Neural crest cell (in vitro differentiated cells): ENCODE measurements at places on chromosomes 2 and 18.

DNA sequence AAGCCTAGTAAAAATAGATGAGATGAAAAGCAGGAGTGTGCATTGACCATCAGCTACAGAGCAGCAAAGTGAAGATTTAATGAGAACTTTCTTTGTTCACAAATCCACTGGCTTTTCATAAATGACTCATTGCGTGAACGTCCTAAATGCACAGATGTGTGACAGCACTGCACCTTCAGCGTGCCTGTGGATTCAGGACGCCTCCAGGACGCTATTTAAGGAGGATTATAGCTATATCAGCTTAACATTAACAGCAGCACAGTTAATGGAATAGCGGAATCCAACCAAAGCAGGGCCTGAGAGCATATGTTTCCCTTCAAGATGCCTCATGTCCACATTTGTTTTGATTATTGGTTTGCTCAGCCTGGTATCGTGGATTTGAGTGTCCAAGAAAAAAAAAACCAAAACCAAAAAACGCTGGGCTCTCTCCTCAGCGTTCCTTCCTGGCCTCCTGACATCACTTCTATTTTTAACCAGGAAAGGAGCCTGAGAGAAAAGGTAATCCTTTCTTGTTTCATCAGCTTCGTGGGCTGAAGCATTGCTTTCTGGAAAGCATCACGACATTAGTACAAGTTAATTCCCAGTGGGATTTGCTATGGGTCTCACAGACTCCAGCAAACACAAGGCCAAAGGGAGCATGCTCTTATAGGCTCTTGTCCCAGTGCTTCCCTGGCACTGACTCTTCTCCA is 447.0 kb upstream of the SMIM21 start:
- no peak for DNase-seq

DNA sequence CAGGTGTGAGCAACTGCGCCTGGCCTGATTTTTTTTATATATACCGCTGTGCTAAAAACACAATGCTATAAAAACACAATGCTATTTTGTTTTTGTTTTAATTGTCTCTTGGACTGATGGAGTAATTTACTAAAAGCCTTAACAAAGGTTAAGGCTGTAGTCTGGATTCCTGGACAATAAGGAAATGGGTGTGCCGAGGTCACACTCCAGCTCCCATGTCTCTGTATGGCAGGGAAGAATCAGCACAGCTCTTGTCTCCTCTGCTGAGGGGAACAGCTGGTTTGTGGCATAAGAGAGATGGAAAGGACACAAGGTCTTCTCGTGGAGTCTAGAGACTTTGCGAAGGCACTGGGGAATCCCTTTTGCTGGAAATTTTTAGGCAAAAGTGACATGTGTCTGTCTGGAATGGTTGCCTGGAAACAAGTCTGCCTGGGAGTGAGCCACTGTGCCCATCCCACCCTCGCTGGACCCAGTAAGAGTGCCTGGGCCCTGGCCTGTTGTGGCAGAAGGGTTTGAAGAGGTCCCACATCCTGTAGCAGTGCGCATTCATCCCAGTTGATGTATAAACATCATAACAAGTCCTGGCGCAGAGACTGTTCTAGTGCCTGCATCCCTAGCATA is 73.1 kb downstream of the MAPK4 start:
- no peak for DNase-seq

DNA sequence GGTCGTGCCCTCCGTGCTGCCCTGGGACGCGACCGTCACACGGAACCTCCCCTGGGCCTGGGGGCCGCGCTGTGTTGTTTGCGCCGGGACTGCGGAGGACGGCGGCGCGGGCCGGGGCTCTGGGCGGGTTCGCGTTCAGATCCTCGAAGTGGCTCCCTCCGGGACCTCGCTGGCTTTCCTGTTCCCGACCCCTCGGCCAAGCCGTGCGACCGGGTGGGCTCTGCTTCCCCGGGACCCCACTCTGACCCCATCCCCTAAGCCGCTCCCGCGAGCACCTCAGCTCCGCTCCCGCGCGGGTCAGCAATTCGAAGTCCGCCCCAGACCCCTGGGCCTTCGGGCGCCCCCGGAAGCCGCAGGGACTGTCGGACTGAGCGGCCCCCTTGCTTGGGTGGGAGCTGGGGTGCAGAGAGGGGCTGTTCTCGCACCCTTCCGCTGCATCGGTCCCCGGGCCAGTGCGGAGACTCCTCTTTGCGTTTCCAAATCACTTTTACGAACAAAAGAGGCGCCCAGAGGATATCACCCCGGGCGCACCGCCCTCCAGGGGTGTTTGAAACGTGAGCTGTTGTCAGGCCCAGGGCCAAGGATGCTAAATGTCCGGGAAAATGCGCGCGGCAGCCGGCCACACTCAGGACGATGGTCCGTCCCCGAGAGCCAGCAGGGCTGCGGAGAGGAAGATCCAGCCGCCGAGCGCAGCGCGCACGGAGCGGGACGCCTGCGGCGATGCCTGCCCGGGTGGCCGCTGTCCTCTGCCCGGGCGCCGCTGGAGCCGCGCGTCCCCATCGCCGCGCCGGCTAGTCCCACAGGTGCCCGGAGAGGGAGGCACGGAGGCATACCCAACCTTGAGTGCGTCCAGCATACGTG is 73.5 kb downstream of the ZCCHC2 start:
- DNase-seq: peak; percentile 44

- no peak for DNase-seq
These were observed 69.9 kb upstream of the KLF7 start for GRCh38 chr2:207235621-207236020.

DNA sequence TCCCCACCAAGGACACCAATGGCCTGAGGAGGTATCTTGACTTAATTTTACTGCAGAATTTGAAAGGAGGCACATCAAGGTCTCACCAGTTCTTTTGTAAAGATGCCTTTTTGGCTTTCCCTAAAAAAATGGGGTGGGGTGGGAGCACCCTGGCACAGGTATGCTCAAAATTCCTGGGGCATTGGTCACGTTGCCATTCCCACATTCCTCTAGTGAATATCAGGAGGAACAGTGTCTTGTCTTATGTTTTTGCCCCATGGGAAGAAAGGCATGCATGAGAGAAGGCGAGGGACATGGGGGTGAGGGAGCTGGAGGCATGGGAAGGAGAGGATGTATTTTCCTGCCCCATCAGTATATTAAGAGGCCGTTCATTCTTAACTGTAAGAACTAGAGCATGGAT is 275.3 kb downstream of the CMPK2 start:
- DNase-seq: no peak

DNA sequence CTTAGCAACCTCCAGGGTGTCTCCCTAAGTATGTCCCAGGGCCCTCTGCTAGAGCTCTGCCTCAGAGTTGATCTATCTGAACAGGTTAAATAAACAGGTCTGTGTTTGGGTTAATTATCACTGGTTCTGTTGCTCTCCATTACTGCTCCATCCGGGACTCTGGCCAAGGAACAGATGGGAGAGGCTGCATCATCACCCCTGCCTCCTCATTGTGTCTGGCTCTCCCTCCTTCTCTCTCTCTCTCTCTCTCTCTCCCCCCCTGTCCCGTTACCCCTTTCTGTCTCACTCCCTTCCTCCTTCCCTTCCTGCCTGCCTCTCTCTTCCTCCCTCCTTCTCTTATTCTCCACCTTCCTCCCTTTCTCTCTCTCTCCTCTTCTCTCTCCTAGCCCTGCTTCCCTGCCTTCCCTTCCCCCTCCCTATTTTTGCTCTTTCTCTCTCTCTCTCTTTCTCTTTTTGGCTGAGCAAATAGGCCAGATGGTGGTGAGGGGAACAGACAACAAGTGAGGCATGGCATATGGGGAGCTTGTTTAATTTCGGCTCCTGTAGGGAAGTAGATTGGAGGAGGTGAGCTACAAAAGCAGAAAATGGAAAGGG is 62.1 kb downstream of the SETBP1 start:
- no peak for DNase-seq

DNA sequence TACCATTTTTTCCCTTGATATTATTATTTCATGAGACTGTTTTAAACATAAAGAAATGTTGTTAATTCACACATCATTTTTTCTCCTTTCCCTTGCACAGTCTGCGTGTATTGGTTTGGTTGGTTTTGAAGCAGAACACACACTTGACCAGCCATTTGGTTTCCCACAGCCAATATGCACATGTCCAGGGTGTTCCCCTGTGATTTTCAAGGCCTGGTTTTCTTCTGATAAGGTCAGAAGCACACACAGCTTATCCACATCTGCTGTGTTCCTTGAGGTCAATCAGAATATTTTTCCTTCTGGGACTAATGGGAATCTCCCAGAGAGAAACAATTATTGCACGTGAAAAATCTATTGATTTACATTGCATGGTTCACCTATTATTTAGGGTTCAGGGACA is 103.2 kb upstream of the EFEMP1 start:
- no peak for DNase-seq

GRCh38 chr18:77366720-77367641 is 117.3 kb downstream of the GALR1 start:
- peak; percentile 8 for DNase-seq

GRCh38 chr2:233234264-233234663 is 17.2 kb upstream of the ATG16L1 start:
- no peak for DNase-seq

DNA sequence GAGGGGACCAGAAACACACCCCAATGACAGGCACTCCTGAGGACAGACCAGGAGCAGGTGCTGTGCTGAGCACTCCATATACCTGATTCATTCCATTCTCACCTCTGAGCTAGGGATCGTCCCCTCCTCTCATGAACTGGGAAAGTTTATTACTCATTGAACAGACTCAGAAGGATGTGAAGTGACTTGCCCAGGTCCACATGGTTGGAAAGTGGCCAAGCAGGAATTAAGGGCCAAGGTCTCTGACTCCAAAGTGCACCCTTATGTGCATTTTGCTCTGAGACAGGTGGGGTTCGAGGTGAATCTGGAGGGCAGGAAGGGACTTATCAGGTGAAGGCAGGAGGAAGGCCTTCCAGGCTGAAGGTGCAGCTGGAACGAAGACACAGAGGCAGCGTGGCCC is 25.1 kb upstream of the PLB1 start:
- no peak for DNase-seq

DNA sequence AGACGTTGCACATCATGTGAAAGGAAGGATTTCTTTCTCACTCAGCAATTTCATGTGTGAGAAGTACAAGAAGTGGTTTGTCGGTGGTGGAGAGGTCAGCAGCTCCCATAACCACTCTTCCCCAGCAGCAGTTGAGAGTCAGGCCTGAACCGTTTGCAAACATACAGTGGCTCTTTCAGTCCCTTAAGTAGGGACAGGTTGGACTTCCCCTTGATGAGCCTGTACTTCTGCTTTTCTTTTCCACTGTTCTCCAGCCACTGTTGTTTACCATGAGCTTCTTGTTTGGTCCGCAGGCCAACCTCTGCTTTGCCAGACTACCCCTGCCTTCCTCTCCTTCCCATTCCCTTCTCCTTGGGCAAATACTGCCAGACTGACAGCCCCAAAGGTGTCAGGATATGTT is 391.3 kb upstream of the CELF4 start:
- DNase-seq: no peak

GRCh38 chr2:122643725-122644329 is 888.4 kb downstream of the TSN start:
- no peak for DNase-seq

DNA sequence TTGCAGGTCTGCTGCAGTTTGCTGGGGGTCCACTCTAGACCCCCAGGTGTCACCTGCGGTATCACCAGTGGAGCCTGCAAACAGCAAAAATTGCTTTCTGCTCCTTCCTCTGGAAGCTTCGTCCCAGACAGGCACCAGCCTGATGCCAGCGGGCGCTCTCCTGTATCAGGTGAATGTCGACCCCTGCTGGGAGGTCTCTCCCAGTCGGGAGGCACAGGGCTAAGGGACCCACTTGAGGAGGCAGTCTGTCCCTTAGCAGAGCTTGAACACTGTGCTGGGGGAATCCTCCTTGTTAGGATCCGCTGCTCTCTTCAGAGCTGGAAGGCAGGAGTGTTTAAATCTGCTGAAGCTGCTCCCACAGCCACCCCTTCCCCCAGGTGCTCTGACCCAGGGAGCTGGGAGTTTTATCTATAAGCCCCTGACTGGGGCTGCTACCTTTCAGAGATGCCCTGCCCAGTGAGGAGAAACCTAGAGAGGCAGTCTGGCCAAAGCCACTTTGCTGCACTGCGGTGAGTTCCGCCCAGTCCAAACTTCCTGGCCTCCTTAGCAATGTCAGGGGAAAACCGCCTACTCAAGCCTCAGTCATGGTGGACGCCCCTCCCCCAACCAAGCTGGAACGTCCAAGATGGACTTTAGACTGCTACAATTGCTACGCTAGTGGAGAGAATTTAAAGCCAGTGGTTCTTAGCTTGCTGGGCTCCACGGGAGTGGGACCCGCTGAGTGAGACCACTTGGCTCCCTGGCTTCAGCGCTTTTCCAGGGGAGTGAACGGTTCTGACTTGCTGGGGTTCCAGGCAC is 652.5 kb downstream of the KCNJ3 start:
- no peak for DNase-seq

- DNase-seq: no peak
These were observed 237.6 kb downstream of the TDRD15 start for GRCh38 chr2:21361384-21361783.

DNA sequence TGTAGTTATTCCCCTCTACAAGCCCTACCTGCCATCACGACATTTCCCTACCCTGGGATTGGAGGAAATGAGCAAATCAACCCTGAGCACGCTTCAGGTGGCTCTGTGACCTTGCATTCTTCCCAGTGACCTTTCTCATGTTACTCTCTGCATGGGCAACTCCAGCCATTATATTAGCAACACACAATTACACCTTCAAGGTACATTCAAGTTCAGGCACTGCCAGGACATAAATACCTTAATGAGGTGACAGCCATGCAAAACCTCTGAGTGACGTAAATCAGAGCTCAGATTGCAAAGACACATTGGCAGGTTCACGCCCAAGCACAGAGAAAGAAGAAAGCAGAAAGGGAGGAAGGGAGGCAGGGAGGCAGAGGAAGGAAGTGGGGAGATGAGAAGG is 68.7 kb upstream of the ALK start:
- DNase-seq: no peak

DNA sequence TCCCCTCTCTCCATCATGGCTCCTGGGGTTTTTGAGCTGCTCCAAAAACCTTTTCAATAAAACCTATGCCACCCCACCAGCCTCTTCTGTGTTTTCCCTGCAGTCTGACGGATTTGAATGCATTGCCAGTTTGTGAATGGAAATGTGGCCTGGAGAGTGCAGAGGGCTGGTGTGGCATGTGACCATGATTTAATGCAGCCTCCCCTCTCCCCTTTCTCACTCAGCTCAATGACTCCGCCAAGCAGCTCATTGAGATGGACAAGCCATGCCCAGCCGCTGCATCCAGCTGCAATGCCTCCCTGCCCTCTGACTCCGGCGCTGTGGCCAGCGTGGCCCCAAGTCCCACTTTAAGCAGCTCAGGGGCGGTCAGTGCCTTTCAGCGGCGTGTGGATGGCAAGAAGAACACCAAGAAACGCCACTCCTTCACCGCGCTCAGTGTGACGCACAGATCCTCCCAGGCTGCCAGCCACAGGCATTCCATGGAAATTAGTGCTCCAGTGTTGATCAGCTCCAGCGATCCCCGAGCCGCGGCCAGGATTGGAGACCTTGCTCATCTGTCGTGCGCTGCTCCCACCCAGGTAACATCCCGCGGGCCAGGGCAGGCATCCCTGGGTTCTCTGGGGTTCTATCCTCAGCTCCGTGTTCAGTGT is 215.3 kb downstream of the SEPTIN10 start:
- DNase-seq: no peak

- no peak for DNase-seq
These were observed 451.7 kb upstream of the SMIM21 start for GRCh38 chr18:75879196-75879595.
